ENCODE measurements at places on chromosomes 6 and 20. TPM values are rescaled to one million over a fixed set of nuclear protein-coding genes. Genes with fewer than 3 reads are reported as not detected.

- no peak overlapping the region for H3K4me3 ChIP-seq
- no peak overlapping the region for H3K27ac ChIP-seq
- no peaks in the 10 kb centered on the region for H3K4me1 ChIP-seq
- no peak for DNase-seq
- H3K27me3 ChIP-seq, result no peaks in the 10 kb centered on the region
These were observed 952.6 kb upstream of the MAP3K7 start for GRCh38 chr6:91539456-91539855.

GRCh38 chr6:32152769-32153563 lies 975 bp upstream of the PPT2 start:
- H3K36me3 ChIP-seq, result peaks cover 5% of the 10 kb centered on the region
- H3K4me1 ChIP-seq, result peaks cover 18% of the 10 kb centered on the region
- H3K27me3 ChIP-seq, result no peaks in the 10 kb centered on the region
- peak; percentile 52 for DNase-seq
- H3K4me3 ChIP-seq, result peak overlapping the region; percentile 53

DNA sequence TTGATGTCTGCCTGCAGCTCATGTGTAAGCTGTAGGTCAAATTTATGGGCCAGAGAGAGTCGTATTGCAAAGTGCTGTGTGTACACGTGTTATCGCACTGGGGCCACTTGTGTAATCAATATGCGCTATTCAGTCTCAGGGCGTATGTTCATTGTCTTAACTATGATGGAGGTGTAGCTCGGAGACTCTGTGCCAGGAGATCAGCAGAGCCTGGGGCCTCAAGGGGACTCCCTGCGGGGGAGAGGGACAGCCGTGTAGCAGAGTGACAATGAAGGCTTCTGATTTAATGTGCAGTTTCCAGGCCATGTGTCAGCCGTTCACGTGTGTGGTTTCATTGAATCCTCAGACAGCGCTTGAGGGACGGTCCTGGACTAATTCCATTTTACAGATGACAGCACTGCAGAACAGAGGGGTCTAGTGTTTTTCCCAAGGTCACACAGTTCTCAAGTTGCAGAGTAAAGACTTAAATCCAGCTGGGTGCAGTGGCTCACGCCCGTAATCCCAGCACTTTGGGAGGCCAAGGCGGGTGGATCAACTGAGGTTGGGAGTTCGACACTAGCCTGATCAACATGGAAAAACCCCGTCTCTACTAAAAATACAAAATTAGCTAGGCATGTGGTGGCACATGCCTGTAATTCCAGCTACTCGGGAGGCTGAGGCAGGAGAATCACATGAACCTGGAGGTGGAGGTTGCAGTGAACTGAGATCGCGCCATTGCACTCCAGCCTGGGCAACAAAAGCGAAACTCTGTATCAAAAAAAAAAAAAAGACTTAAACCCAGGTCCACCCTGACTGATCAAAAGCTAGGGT lies 242.5 kb downstream of the PREX1 start:
- H3K4me1 ChIP-seq, result no peaks in the 10 kb centered on the region
- H3K36me3 ChIP-seq, result no peaks in the 10 kb centered on the region
- H3K4me3 ChIP-seq, result no peak overlapping the region
- H3K27me3 ChIP-seq, result peaks cover 4% of the 10 kb centered on the region
- H3K27ac ChIP-seq, result no peak overlapping the region

DNA sequence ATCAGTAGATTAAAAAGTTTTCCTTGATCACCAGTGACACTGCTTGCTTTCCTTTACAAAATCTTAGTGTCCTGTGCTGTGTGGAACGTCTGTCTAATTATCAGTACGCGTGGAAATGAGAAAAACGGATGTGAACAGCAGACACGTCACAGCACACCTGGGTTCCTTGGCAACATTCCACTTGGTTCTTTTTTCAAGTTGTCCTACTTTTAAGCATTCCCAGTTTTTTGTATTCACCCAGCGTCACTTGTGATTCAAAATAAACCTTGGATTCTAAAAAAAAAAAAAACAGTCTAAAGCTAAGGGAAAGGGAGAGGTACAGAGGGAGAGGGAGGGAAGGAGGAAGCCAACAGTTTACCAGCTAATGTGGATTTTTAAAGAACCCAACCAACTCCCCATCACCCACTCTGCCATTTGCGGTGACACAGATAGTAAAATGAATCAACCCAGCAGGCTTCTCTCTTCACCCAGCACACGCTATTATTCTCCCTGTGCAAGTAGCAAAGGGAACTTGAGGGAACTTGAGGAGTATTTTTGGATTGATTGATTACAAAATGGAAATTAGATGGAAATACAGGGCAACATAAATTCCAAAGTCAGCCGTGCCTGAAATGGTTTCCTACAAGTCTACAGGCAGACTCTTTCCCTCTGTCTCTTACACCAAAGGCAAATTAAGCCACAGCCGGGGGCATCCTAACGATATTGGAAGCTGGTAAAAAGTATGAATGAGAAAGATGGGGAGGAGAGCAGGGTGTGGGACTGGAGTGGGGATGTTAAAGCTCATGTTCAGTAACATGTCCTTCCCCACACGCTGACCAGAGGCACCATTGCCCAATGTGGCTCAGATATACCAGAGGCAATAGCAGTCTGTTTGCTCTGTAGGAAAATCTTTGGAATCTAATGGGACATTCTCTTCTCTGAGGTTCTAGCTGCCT lies 129.8 kb downstream of the SASH1 start:
- H3K36me3 ChIP-seq, result peaks cover 3% of the 10 kb centered on the region
- DNase-seq, result peak; percentile 58
- H3K4me1 ChIP-seq, result peaks cover 10% of the 10 kb centered on the region
- H3K27me3 ChIP-seq, result no peaks in the 10 kb centered on the region
- no peak overlapping the region for H3K4me3 ChIP-seq
- H3K27ac ChIP-seq, result peak overlapping the region; percentile 54

DNA sequence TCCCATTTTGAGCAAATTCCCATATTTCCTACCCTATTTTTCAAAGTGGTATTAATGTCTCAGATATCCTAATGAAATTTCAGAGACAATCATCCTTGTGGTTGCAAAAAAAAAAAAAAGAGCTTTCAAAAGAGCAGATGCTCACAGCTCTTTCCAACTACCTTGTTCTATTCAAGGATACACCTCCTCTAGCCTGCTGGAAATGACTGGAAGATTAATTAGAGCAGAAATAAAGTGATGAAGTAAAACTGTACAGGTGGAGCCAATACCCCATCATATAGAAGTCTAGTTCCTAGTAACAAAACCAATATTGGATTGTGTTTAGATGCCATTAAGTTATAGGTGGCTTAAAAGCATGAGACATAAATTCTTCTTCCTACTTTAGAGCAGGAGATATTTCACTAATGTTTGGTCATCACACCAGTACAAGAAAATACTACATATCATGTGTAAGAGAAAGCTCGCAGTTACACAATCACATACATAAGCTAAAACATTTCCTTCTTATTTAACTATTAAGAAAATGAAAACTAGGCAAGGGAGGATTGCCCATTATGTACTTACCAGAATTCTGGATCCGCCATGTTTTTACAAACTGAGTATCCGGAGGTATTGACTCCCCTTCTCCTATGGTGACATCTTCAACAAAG lies 42.4 kb downstream of the ILRUN start:
- peaks cover 7% of the 10 kb centered on the region for H3K4me1 ChIP-seq
- DNase-seq, result no peak
- no peak overlapping the region for H3K27ac ChIP-seq
- no peaks in the 10 kb centered on the region for H3K36me3 ChIP-seq

DNA sequence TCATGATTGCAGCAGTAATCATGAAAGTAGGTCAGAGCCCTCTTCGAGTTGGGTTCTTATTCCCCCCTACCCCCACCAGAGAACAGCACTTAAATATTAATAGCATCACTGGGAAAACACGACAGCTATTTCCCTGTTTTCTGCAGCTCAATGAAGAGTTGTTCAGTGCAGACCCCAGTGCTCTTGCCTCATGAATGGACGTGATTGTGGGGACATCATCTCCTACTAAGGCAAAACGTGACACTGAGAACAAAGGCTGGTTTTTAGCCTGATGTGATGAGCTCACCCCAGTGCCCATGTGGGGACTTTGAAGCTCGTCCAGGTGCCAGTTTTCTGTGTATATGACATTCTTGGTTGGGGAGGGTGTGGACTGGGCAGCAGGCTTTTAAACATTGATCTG lies 105.9 kb downstream of the SLC35F1 start:
- no peaks in the 10 kb centered on the region for H3K4me1 ChIP-seq
- H3K4me3 ChIP-seq, result no peak overlapping the region
- H3K36me3 ChIP-seq, result no peaks in the 10 kb centered on the region
- no peak for DNase-seq
- no peaks in the 10 kb centered on the region for H3K27me3 ChIP-seq
- H3K27ac ChIP-seq, result no peak overlapping the region

GRCh38 chr6:71088166-71088565 lies 131.3 kb upstream of the B3GAT2 start:
- no peaks in the 10 kb centered on the region for H3K27me3 ChIP-seq
- peaks cover 1% of the 10 kb centered on the region for H3K4me1 ChIP-seq
- no peaks in the 10 kb centered on the region for H3K36me3 ChIP-seq
- no peak overlapping the region for H3K27ac ChIP-seq

GRCh38 chr6:56570413-56571359 lies 72.0 kb downstream of the DST start:
- DNase-seq, result peak; percentile 50
- H3K27me3 ChIP-seq, result no peaks in the 10 kb centered on the region
- peaks cover 3% of the 10 kb centered on the region for H3K36me3 ChIP-seq
- H3K27ac ChIP-seq, result no peak overlapping the region
- H3K4me3 ChIP-seq, result no peak overlapping the region

DNA sequence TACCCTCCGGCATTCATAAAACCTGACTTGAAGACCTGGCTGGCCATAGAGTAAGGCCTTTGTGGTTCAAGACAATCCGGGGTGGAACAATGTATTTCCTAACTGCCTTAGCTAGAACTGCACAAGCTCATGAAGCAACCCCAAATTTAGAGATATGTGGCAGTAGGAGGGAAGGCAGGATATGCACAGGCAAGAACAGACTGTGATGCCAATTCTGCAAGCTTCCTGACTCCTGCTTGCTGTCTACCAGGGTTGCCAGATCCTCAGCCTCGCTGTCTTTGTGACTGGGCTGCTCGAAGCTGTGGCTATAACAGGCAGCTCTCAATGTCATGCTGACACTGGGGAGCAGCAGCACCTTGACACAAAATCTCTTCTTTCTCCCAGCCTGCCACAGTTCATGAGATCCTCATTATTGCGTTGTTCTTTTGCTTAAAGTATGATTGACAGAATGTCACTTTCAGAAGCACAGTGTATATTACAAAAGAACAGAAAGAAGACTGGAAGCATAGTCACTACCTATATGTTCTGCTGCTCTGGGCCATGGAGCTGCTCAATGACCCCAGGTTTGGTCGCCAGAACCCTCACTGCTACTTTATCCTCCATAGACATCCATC lies 18.3 kb upstream of the SHLD1 start:
- DNase-seq, result no peak
- no peaks in the 10 kb centered on the region for H3K36me3 ChIP-seq
- no peak overlapping the region for H3K4me3 ChIP-seq
- H3K27me3 ChIP-seq, result no peaks in the 10 kb centered on the region

GRCh38 chr20:2276015-2276414 lies 19.8 kb upstream of the TGM3 start:
- H3K36me3 ChIP-seq, result no peaks in the 10 kb centered on the region
- H3K4me1 ChIP-seq, result no peaks in the 10 kb centered on the region
- no peaks in the 10 kb centered on the region for H3K27me3 ChIP-seq
- H3K27ac ChIP-seq, result no peak overlapping the region
- no peak overlapping the region for H3K4me3 ChIP-seq

GRCh38 chr6:15668918-15669317 lies 6.1 kb upstream of the DTNBP1 start:
- H3K4me3 ChIP-seq, result no peak overlapping the region
- H3K27me3 ChIP-seq, result peaks cover 12% of the 10 kb centered on the region
- DNase-seq, result no peak
- H3K36me3 ChIP-seq, result no peaks in the 10 kb centered on the region

GRCh38 chr20:35503841-35504561 lies 25.5 kb downstream of the C20orf173 start:
- peaks cover 41% of the 10 kb centered on the region for H3K36me3 ChIP-seq
- no peak for DNase-seq
- H3K4me1 ChIP-seq, result no peaks in the 10 kb centered on the region
- no peak overlapping the region for H3K27ac ChIP-seq

DNA sequence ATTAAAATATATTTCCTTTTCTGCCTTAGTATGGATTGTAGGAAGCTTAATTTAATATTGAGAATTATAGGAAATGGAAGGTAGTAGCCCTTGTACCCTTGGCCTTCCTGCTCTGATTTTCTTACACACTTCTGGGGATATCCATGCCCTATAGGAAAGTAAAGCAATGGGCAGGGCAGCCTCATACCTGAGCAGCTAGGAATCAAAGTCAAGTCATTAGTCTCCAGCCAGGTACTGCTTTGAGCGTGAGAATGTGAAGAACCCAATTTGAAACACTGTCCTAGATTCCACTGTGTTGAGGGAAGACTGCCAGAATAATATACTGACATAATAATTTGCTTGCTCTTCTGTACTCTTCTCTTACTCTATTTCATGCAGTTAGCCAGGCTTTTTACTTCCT lies 51.0 kb upstream of the L3MBTL3 start:
- no peaks in the 10 kb centered on the region for H3K36me3 ChIP-seq
- no peaks in the 10 kb centered on the region for H3K4me1 ChIP-seq
- DNase-seq, result no peak
- no peak overlapping the region for H3K4me3 ChIP-seq
- no peak overlapping the region for H3K27ac ChIP-seq
- H3K27me3 ChIP-seq, result peaks cover 6% of the 10 kb centered on the region

DNA sequence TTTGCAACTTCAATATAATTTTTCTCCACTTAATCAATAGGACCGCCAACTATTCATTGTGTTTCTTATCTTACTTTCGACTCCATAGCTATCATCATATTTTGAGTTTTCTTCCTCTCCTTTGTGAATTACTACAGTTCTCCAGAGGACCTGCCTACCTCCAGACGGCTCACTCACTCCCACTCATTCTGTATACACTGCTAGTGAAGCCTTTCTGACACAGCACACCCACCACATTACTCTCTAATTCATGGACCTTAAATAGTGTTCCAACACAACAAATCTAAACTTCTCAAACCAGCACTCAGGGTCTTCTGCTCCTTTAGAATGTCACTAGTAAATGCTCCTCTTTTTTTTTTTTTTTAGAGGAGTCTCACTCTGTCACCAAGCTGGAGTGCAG lies 23.8 kb downstream of the FKBP5 start:
- H3K4me3 ChIP-seq, result no peak overlapping the region
- peak; percentile 32 for DNase-seq
- H3K27ac ChIP-seq, result no peak overlapping the region
- H3K27me3 ChIP-seq, result no peaks in the 10 kb centered on the region
- H3K4me1 ChIP-seq, result peaks cover 12% of the 10 kb centered on the region

DNA sequence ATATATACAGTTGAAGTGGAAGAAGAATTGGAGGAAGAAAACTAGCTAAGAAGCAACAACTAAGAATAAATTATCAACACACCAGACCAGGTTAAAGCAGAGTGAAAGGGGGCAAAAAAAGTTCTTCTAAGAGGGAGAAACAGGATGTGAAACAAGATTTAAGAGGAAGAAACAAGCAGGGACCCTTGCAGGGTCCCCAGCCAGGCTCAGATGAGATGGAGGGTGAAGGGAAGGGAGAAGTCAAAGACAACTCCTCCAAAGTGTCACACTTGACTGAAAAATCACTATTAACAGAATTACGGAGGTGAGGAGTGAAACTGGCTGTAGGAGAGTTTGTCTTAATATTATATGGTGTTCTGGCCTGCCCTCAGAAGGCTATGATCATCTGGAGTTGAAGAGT lies 65.4 kb downstream of the MTFR2 start:
- H3K4me1 ChIP-seq, result no peaks in the 10 kb centered on the region
- DNase-seq, result no peak
- H3K4me3 ChIP-seq, result no peak overlapping the region
- H3K27ac ChIP-seq, result no peak overlapping the region

Gene WFDC5
- polyA plus RNA-seq, result not detected

Gene BTNL2
- not detected for polyA plus RNA-seq

Gene ZSCAN9
- 11.3 TPM for polyA plus RNA-seq

Gene RHAG
- polyA plus RNA-seq, result 0.06 TPM

Gene MYCT1
- 0.08 TPM for polyA plus RNA-seq

Gene BHLHE23
- polyA plus RNA-seq, result not detected

Gene SLC17A9
- 6.8 TPM for polyA plus RNA-seq
